ENCODE measurements at places on chromosomes 6 and 20. TPM values are rescaled to one million over a fixed set of nuclear protein-coding genes. Genes with fewer than 3 reads are reported as not detected.

The HLA-DRA gene
- polyA plus RNA-seq, result not detected

The SIM1 gene
- not detected for polyA plus RNA-seq

The JPH2 gene
- 0.44 TPM for polyA plus RNA-seq

The C6orf132 gene
- 1.8 TPM for polyA plus RNA-seq

The FERMT1 gene
- 2.4 TPM for polyA plus RNA-seq

The FRS3 gene
- polyA plus RNA-seq, result 4.3 TPM

The TRIM15 gene
- polyA plus RNA-seq, result not detected

The FAM184A gene
- polyA plus RNA-seq, result 0.03 TPM

The TRIM40 gene
- polyA plus RNA-seq, result not detected

The HDGFL1 gene
- polyA plus RNA-seq, result not detected

The BANF2 gene
- polyA plus RNA-seq, result not detected

The RIMS4 gene
- polyA plus RNA-seq, result not detected

The C6orf52 gene
- not detected for polyA plus RNA-seq

The KIAA0408 gene
- polyA plus RNA-seq, result 1.4 TPM

Data from IMR-90 (cell line).